Natural killer cell (primary cell): ENCODE measurements at places on chromosomes 4 and X. TPM values are rescaled to one million over a fixed set of nuclear protein-coding genes. Genes with fewer than 3 reads are reported as not detected.

- no peak overlapping the region for H3K27ac ChIP-seq
- no peak overlapping the region for H3K4me3 ChIP-seq
- H3K4me1 ChIP-seq, result no peaks in the 10 kb centered on the region
- DNase-seq, result no peak
- H3K36me3 ChIP-seq, result no peaks in the 10 kb centered on the region
Measured at GRCh38 chrX:46178763-46179162, 366.5 kb downstream of the ZNF674 start.

- H3K27me3 ChIP-seq, result no peaks in the 10 kb centered on the region
- H3K4me1 ChIP-seq, result no peaks in the 10 kb centered on the region
- no peak for DNase-seq
Measured at GRCh38 chrX:86830685-86831084, 682.4 kb downstream of the DACH2 start.

PPARGC1A gene
- not detected for total RNA-seq

MXRA5 gene
- total RNA-seq, result not detected
